ENCODE measurements at places on chromosomes 11 and 22. TPM values are rescaled to one million over a fixed set of nuclear protein-coding genes. Genes with fewer than 3 reads are reported as not detected.

Gene GNAZ
- 3.2 TPM for total RNA-seq

Gene IL10RA
- total RNA-seq = 0.03 TPM

Gene CEND1
- 2.5 TPM for total RNA-seq

Gene CTSD
- total RNA-seq = 335 TPM

Gene MMP27
- total RNA-seq = not detected

Gene TEX54
- not detected for total RNA-seq

Gene KCNJ4
- total RNA-seq = 0.22 TPM

Gene DGAT2
- 1.5 TPM for total RNA-seq

Gene ARFGAP3
- total RNA-seq = 19.6 TPM

Gene SLC22A8
- not detected for total RNA-seq

Gene ATG13
- total RNA-seq = 56.1 TPM

Gene IL18
- 101 TPM for total RNA-seq

Gene OR5M10
- not detected for total RNA-seq

Gene GVQW3
- total RNA-seq = 1.2 TPM

Gene MS4A15
- total RNA-seq = not detected

Gene GUCY1A2
- total RNA-seq = 0.07 TPM

Gene SLC22A12
- not detected for total RNA-seq

Gene BET1L
- total RNA-seq = 49.8 TPM

Gene OR4A16
- total RNA-seq = not detected

Gene CTSW
- total RNA-seq = not detected

Gene CLCF1
- total RNA-seq = 39.1 TPM

Gene NXPE1
- total RNA-seq = not detected

Gene ACRV1
- total RNA-seq = not detected

Gene ANKK1
- not detected for total RNA-seq

Gene GRM5
- total RNA-seq = 0.01 TPM

Gene RFPL1
- not detected for total RNA-seq

Gene OR52H1
- not detected for total RNA-seq

Gene SCGB1C1
- total RNA-seq = not detected

Gene RIMBP3B
- total RNA-seq = 0.51 TPM

Gene ZNF280B
- total RNA-seq = 1.3 TPM

Gene SMIM38
- total RNA-seq = 0.05 TPM

Gene CCDC89
- total RNA-seq = not detected

Gene VSTM5
- total RNA-seq = not detected

Gene UCP3
- 1.3 TPM for total RNA-seq

Gene THRSP
- not detected for total RNA-seq

Gene CD82
- 8.1 TPM for total RNA-seq

Gene CAPRIN1
- total RNA-seq = 152 TPM

Gene SLC17A6
- not detected for total RNA-seq

Gene VPREB1
- not detected for total RNA-seq

Gene MISFA
- 2.2 TPM for total RNA-seq

Gene DDTL
- 1.5 TPM for total RNA-seq

Gene CHRM1
- total RNA-seq = not detected

Gene OVOL1
- total RNA-seq = not detected

Gene GCAT
- total RNA-seq = 3.6 TPM

Gene LTBP3
- 93.6 TPM for total RNA-seq
